ENCODE measurements at places on chromosomes 12 and 14. TPM values are rescaled to one million over a fixed set of nuclear protein-coding genes. Genes with fewer than 3 reads are reported as not detected.

GRCh38 chr12:66648033-66648735, 30.7 kb downstream of the GRIP1 start:
- DNase-seq: no peak

- DNase-seq: no peak
Observed at GRCh38 chr14:75554482-75554881, 23.9 kb upstream of the FLVCR2 start.

DNA sequence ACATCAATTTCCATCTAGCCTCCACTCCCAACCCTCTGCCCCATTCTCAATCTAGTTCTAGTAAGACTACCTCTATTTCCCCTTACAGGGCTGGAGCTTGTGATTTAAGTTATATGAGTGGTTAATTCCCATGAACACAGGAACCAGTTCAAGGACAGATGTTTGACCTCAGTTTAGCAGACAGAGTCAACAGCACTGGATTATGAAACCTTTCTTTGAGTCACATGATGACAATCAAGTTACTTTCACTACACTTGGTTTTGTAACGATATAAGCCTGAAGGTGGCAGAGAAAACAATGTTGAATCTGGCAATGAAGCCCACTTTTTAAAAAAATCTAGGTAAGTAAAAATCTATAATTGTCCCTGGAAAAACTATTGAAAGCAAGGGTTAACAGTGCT, 1646.2 kb upstream of the FLRT2 start:
- DNase-seq: no peak

APAF1 gene
- total RNA-seq: 23.4 TPM

GLIPR1L1 gene
- not detected for total RNA-seq

WDR89 gene
- 12.4 TPM for total RNA-seq
